Regular cardiac myocyte (primary cell): ENCODE measurements at places on chromosomes 4 and X. TPM values are rescaled to one million over a fixed set of nuclear protein-coding genes. Genes with fewer than 3 reads are reported as not detected.

Gene PLXNB3
- 4.2 and 6.5 TPM in 2 replicates for total RNA-seq

Gene IBSP
- total RNA-seq, result 0.19 and 0.56 TPM in 2 replicates

Gene ZNF827
- 2.3 and 6.8 TPM in 2 replicates for total RNA-seq

Gene SLAIN2
- total RNA-seq, result 39.2 and 51.4 TPM in 2 replicates

Gene LRP2BP
- total RNA-seq, result 0.58 and 0.85 TPM in 2 replicates

Gene CLGN
- total RNA-seq, result under 0.01 and 1.1 TPM in 2 replicates

Gene BCLAF3
- 3.1 and 6.8 TPM in 2 replicates for total RNA-seq

Gene BST1
- total RNA-seq, result 6.7 and 39.5 TPM in 2 replicates

Gene HDAC6
- total RNA-seq, result 21.7 and 34.1 TPM in 2 replicates

Gene EPGN
- 0.38 and 0.85 TPM in 2 replicates for total RNA-seq

Gene PAPSS1
- total RNA-seq, result 73.9 and 94.7 TPM in 2 replicates

Gene TRIM60
- total RNA-seq, result not detected in 2 replicates

Gene DAPP1
- total RNA-seq, result not detected in 2 replicates
